Right forelimb (tissue), 1 donor: ENCODE measurements at places on chromosomes 12 and 14.
A peak's percentile ranks its signal among the peaks of the same experiment; 100 is the strongest.

DNA sequence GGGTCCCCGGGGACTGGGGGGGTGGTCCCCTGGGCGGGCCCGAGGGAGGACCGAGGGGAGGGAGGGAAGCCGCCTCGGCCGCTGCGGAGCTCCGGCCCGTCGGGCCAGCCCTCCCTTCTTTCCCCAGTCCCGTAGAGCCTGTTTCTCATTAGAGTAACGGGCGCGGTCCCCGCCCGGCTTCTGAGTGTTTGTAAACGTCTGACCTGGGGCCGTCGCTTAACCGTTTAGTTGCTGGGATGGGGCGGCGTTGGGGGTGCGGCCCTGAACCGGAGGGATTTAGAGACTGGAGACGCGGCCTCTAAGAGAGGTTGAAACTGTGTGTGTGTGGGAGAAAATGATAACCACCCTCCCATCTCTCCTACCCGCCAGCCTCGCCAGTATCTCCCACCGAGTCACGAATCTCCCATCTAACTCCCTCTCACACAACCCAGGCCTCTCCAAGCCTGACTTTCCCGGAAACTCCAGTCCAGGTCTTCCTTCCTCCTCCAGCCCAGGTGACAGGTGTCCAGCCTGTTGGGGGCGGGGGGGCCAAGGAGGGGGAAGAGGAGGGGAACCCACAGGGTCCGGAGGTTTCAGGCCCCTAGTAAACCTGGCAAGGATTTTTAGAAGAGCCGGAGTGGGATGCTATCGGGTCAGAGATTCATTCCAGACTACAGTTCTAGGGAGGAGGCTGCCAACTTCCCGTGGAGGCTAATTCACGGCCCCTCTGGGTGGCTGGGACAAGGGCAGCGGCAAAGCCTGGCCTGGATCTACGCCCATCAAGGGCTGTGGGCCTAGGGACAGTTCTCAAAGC, 1.1 kb upstream of the NFATC4 start:
- peak; percentile 94 for DNase-seq

DNA sequence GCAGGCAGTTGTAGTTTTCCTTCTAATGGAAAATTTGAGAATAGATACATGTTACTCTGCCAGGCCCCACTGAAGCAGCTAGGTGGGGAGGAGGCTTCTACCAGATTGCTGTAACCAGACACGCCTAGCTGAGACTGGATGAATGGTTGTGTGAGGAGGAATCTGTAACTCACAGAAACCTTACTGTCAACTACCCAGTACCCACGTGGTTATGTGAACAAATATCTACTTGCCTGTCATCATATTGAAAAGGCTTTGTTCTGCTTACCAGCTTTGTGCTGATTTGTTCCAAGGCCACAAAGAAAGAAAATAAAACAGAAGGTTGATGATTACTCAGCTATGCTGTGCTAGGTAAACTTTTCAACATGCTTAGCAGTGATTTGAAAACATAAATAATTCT, 167.2 kb downstream of the CAPZA3 start:
- no peak for DNase-seq

DNA sequence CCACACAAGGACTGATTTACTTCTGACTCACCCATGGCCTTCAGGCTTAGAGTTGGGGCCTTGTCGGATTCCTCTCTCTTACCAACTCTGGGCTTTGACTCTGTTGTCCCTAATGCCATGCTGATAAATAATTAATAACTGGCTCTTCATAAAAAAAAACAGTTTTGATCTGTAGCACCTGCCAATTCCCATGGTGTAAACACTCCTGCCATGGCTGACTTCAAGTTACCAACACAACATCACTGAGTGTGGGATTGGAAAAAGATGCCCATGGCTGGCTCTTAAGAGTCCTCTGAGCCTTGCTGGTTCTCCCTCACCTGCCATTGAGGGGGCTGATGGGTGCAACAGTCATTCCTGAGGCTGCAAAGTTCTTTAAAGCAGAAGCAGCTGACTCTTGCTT, 104.8 kb downstream of the KIF26A start:
- DNase-seq: no peak

- DNase-seq: no peak
Observed at GRCh38 chr14:51657762-51658161, 6.1 kb downstream of the FRMD6 start.

DNA sequence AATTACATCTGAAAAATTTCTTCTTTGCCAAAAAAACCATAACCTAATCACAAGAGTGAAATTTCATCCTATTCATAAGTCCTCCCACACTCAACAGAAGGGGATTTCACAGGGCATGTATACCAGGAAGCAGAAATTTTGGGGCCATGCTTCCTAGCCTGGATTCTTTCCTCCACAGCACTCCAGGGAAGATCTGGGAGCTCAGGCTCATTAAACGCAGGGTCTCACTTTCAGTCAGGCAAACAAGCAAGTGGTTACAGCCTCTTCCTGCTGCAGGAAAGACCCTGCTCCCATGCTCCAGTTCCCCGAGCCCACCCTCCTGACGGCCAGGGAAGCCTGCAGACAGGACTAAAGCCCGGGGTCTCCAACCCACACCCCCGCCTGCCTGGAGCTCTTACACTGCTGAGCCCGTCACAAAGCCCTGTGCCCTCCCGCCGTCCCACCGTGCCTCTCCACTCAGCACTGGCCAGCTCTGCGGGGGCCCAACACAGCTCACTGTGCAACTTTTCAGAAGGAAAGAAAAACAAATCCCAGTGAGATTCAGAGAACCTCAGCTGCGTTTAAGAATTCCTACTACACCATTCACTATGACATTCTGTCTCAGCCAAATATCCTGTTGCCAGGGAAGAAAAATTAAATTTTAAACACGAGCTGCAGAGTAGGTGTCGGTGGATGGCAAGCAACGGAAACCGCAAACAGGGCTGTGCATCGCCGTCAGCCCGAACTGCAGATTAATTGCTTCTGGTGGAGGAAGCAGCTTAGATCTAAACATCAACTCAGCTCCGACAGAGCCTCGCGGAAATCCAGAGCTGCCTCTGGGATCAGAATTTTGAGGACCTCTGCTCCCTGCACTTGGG, 106.7 kb upstream of the SFSWAP start:
- no peak for DNase-seq

- DNase-seq: peak; percentile 78
Observed at GRCh38 chr12:52151837-52152783, 39.7 kb downstream of the KRT80 start.

DNA sequence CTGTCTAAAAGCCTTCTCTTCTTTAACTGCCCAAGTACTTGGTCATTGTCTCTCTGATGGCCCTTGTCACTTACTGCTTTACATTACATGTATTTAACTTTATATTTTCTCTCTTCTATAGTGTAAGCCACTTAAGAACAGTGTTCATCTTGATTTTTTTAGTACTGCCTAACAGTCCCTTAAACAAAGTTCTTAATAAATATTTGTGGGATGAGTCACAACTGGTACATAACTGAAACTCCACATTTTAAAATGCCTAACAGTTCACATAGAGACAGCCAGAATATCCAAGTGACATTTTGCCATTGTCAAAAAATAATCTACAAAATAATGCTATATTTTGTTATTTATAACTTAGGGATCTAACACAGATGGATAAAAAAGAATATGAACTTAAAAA, 146.6 kb downstream of the STXBP6 start:
- DNase-seq: no peak

DNA sequence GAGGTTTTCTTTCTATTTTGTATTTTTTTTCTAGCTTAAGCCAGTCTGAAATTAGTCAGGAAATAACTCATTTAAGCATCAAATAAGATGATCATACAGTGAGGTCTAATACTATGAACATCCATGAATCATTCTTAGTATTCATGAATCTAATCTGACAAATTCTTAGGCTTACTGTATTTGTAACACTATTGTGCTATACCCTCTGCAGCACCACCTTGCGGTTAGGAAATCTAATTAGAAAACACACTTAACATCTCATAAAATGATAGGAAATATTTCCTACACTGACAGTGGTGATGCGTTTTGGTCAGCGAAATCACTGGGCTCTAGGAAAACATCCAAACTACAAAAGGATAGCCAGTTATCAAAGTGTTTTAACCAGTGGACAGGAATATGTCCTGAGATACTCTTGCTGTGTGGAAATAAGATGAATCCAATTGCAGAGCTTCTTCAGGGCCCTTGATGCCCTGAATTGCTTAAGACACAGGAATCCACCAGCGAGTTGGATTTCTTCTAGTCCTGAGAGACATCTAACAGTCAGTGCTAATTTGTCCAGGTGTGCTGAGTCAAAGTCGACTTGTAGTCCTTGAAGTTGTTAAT, 109.3 kb upstream of the MYF6 start:
- DNase-seq: no peak

- DNase-seq: no peak
Observed at GRCh38 chr14:31902002-31902401, 175.1 kb upstream of the ARHGAP5 start.

- DNase-seq: no peak
Observed at GRCh38 chr12:49846032-49846431, 3.1 kb upstream of the BCDIN3D start.
